ENCODE measurements at places on chromosomes 2 and 18.

DNA sequence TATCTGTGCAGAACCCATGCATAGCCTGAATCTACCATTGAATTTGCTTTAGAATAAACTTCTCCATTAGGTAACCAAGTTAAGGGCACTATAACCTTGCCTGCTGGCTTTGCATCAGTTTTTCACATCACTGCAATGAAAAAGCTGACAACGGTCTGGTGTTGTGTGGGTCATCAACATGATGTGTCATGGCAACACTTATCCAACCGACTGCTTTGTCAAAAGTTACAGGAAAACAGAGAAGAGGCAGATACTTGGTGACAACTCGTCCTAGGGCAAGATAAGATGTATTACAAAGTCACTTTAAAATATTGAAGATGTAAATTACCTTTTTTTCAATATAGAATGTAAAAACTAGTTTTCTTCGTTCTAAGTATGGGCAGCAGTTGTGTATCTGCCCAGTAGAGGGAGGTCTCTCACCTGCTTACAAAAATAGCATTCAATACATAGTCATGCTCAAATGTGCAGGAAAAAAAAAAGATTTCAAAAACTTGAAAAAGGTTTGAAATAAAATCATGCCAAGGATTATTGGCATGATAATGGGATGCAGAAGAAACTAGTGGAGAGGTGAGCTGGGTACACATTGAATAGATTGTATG is 96.3 kb downstream of the EVA1A start:
- DNase-seq: no peak

- DNase-seq: peak; percentile 8
These were observed 64.5 kb upstream of the ZCCHC2 start for GRCh38 chr18:62458346-62458745.

- DNase-seq: no peak
These were observed 6.9 kb upstream of the CCBE1 start for GRCh38 chr18:59704146-59704545.

DNA sequence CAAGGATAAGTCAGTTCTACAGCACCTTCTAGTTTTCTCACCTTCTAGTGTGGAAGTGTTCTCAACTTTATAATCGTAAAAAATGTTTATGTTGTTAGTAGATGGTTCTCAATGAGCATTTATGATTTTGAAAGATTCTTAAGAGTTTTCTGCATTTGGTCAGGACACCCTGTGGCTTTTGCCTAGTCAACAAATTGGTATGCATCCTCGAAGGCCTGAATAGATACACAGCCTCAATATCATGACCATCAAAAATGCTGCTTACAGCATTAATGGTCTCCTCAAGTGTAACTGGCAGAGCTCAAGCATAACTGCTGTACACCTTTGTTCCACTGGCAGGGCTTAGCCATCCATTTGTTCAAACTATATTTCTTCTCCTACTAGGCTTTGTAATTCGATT is 96.7 kb downstream of the CRACDL start:
- DNase-seq: no peak
